ENCODE measurements at places on chromosomes 2 and 18.

GRCh38 chr18:2448565-2449151, 122.6 kb downstream of the METTL4 start:
- no peak for DNase-seq

- DNase-seq = no peak
Observed at GRCh38 chr2:47798631-47799030, 15.7 kb downstream of the MSH6 start.

GRCh38 chr2:72625366-72625765, 200.5 kb downstream of the EXOC6B start:
- DNase-seq = no peak

DNA sequence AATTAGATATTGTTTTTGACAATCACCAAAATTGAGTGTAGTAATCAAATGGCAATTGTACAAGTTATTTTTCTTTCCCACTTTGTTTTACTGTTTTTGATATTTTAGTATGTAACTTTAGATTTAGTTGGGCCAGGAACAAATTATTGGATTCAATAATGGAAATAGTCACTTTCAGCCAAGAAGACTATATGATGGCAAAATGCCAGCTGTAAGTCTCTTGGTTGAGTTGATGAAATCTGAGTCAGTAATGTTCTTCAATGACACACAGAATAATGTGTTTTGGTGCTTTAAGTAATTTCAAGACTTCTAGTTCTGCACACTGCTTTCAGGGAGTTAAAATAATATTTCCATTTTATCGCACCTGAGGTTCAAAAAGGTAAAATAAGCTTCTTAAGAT, 2022.0 kb upstream of the CELF4 start:
- no peak for DNase-seq

GRCh38 chr18:79404567-79404910, 8.8 kb downstream of the NFATC1 start:
- DNase-seq = no peak

DNA sequence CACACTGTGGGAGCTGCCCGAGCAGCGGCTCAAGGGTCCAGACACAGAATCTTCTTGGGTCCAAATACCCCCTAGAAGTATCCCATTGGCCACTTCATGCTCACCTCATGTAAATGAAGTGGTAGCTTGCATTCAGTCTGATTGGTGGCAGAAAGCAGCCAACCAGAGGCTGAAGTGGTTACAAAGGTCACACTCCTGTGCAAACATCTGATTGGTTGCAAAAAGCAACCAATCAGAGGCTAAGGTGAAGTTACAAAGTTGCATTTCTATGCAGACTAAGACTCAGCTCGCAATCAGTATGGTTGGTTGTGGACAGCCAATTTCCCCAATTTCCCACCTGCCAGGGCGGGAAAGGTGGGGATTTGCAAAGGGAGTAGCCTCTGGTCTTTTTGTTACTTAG, 94.3 kb downstream of the DGKD start:
- peak; percentile 50 for DNase-seq

DNA sequence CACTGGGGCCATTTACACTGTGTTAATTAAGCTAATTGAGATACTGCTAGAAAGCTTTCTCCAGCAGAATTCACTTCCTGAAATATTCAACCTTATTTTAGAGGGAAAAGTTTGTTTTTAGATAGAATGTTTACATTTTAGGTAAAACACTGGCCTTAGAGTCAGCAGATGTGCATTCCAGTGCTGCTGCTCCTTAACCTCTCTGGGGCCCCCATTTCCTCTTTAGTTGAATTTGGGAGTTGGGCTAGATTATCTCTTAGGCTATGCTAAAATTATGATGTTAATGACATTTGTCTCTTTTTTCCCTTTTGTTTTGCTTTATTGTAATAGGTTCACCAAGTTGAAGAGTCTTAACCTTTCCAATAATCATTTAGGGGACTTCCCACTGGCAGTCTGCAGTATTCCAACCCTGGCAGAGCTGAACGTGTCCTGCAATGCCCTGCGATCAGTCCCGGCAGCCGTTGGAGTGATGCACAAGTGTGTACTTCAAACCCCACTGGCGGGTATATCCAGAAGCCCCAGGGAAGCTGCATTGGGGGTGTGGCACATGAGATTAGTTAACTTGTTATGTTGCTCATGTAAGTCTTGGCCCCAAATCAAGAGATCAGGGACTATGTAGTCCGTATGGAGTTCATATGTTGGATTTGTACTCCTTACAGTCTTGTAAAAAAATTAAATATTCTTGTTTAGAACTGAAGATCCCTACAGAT, 179.5 kb downstream of the PHLPP1 start:
- DNase-seq = no peak

DNA sequence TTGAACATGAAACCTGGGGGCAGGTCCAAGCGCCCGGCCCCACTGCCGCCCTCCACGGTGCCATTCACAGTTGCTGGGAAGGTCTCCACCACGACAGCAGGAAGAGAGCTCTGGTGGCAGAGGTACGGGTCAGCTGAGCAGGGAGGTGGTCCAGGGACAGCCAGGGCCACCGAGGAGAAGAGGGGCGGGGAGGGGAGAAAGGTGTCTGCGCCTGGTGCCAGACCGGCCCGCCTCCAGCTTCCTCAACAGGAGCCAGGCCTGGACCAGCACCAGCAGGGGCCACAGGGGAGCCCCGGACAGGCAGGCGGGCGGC, 56.2 kb downstream of the BIN1 start:
- DNase-seq = no peak

GRCh38 chr2:9517118-9517782, 38.4 kb downstream of the ADAM17 start:
- DNase-seq = no peak

DNA sequence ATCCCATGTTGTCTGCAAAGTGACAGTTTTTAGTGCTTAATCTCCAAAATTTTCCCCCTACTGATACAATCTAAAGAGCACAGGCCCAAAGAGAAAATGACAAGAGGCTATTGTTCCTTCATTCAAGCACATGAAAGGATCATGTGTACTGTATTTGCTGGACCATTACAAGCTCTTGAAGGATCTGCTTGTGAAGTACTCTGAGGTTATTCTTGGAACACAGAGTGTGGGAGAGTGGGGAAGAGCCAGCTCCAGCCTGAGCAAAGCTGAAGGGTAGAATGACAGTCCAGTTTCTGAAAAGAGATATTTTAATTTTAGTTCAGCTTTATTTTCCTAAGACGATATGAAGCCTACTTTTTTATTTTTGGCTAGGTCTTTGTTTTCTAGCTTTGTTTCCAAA, 112.2 kb downstream of the GALNT3 start:
- DNase-seq = no peak

DNA sequence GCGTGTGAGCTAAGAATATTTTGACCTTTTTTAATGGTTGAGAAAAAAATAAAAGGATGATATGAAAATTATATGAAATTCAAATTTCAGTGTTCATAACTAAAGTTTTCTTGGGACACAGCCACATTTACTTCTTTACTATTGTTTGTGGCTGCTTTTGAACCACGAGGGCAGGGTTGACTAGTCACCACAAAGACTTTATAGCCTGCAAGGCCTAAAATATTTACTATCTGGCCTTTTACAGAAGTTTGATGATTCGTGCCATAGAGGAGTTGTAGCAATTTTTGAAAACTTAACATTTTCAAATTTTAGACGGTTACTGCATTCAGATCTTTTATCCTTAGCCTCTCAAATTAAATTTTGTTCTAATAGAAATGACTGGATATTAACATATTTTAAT, 69.9 kb downstream of the LIMS1 start:
- DNase-seq = no peak

- DNase-seq = no peak
Observed at GRCh38 chr2:186560254-186560653, 29.6 kb upstream of the ITGAV start.

- DNase-seq = peak; percentile 58
Observed at GRCh38 chr2:166900700-166901099, 12.4 kb downstream of the XIRP2 start.

- DNase-seq = no peak
Observed at GRCh38 chr2:46535360-46535759, 56.0 kb downstream of the TMEM247 start.

DNA sequence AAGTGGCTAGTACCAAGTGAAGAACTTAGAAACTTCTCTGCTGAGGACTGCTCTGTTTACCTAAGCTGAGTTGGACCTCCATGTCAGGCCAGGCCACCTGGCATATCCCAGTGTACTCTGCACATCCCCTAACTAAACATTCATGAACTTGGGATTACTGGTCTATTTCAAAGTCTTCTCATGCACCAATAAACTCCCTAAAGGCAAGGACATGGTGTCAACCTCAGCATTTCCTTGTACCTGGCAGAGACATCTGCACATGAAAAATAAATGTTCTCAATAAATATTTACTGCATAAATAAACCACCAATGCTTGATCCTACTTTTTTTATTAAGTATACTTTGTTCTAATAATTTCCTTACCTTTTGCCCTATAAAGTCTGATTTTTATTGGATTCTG, 124.8 kb downstream of the LAMA1 start:
- no peak for DNase-seq

DNA sequence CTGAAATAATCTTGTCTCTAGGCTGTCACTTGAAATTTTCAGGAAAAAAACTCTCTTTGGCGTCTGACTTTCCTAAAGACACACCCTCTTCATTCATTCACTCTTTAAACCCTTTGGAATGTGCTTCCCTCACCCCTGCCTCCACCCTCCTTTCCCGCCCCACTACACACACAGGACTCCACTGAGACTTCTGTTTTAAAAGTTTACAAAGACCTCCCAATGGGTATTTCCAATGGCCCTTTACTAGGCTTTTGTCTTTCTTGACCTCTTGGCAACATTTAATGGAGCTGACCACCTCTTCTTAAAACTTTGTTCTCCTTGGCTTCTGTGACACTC, 96.1 kb downstream of the RBMS1 start:
- no peak for DNase-seq

- DNase-seq = no peak
Observed at GRCh38 chr2:136118819-136119716, 1.1 kb upstream of the CXCR4 start.

- DNase-seq = no peak
Observed at GRCh38 chr2:237615631-237616249, 11.6 kb upstream of the LRRFIP1 start.

DNA sequence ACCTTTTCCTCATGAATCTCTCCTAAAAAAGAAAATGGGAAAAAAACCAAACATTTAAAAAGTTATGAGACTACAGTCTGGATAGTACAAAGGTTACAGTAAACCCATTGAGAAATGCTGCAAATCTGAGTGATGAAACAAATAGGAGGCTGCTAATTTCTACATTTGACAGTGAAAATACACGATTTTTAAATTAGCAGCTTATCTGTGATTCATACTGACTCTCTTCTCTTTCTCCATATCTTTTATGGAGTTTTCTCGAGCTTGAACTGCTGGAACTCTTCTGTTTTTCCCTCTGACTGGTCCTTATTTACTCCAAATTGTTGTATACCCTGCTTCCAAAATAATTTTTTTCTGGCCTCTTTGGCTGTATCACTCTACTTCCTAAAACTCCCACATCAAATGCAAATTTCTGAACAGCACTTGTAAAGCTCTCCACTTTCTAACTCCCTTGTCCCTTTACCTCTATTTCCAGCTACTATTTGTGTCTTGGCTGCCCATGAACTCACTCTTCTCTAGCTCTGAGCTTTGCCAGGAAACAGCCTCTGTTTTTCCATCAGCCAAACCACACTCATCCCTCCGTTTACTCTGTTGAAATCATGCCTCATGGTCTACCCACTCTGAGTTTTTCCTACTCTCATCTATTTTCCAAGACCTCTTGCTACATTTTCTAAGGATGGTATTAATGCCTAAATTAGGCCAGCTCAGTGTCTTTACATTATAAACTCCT, 73.7 kb downstream of the RBMS1 start:
- DNase-seq = no peak

GRCh38 chr2:9262671-9263171, 56.1 kb downstream of the ASAP2 start:
- DNase-seq = no peak

DNA sequence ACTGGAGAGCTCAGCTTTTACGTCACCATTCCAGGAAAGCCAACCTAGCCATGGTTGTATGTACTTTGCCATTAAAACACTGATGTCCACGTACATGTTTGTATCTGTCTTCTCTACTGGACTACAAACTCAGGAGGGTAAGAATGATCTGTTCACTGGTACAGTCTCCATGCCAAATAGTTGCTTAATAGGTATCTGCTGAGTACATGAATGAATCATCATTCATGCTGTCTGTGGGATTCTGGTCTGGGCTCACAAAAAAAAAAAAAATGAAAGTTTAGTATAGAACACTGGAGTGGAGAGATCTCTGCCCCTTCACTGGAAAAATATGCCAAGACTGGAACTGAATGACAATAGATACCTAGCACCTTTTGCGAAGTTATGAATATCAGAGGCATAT, 102.6 kb upstream of the ITGA4 start:
- no peak for DNase-seq

GRCh38 chr18:40782453-40783130, 1172.4 kb upstream of the PIK3C3 start:
- DNase-seq = no peak

DNA sequence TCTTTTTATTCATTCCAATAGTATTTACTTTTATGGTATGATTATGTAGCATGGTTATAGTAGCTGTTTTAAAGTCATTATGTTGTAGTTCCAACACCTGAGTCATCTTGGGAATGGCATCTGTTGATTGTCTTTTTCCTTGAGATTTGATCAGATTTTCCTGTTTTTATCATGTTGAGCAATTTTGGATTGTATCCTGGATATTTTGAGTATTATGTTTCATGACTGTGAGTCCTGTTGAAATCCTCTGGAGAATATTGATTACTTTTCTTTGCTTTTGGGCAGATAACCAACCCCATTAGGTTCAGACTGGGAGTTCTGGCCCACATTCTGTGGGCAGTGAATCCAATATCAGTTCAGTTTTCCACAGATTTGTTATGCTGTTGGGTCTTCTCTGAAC, 163.2 kb upstream of the SPRED2 start:
- no peak for DNase-seq

- no peak for DNase-seq
Observed at GRCh38 chr2:97763176-97763845, 49.9 kb downstream of the ZAP70 start.

- no peak for DNase-seq
Observed at GRCh38 chr2:200625958-200626363, 40.1 kb downstream of the AOX1 start.

- DNase-seq = no peak
Observed at GRCh38 chr2:191187105-191187829, 36.5 kb upstream of the STAT4 start.

DNA sequence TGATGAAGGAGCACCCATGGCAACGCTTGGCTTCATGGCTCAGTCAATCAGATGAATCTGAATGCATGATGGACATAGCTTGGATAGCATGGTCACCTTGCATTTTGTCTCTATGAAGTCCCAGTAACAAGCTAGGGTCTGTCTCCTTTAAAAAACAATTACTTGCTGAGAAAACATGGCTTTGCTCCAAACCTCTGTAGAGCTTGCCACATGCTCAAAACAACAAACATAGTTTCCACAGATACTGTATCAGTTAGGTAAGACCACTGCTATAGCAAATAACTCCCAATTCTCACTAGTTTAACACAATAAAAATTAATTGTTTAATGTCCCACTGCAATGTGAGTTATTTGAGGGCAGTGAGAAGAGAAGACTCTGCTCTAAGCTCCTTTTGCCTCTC, 401.0 kb downstream of the IRS1 start:
- DNase-seq = no peak

- no peak for DNase-seq
Observed at GRCh38 chr18:3147935-3148554, 71.7 kb downstream of the MYOM1 start.

GRCh38 chr2:220259662-220260061, 632.2 kb downstream of the SLC4A3 start:
- no peak for DNase-seq
